ENCODE measurements at places on chromosomes 7 and 10.

DNA sequence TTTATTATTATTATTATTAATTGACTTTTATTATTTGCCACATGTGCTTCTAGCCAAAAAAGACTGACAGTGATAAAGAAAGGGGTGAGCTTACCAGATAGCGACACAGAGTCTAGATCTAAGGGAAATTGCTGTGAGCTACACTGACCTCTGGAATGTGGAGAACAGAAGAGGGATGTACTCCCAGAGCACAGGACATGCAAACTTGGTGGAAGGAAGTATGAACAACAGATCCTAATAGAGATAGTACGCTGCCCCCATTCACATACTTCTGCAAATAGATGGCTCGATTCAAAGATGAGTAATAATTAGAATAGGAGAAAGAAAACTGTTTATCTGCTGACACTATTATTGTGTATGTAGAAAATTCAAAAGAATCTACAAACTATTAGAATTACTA, 109.3 kb upstream of the HPS1 start:
- no peak for DNase-seq

- DNase-seq = no peak
These were observed 144.6 kb upstream of the MKLN1 start for GRCh38 chr7:131183072-131183471.

DNA sequence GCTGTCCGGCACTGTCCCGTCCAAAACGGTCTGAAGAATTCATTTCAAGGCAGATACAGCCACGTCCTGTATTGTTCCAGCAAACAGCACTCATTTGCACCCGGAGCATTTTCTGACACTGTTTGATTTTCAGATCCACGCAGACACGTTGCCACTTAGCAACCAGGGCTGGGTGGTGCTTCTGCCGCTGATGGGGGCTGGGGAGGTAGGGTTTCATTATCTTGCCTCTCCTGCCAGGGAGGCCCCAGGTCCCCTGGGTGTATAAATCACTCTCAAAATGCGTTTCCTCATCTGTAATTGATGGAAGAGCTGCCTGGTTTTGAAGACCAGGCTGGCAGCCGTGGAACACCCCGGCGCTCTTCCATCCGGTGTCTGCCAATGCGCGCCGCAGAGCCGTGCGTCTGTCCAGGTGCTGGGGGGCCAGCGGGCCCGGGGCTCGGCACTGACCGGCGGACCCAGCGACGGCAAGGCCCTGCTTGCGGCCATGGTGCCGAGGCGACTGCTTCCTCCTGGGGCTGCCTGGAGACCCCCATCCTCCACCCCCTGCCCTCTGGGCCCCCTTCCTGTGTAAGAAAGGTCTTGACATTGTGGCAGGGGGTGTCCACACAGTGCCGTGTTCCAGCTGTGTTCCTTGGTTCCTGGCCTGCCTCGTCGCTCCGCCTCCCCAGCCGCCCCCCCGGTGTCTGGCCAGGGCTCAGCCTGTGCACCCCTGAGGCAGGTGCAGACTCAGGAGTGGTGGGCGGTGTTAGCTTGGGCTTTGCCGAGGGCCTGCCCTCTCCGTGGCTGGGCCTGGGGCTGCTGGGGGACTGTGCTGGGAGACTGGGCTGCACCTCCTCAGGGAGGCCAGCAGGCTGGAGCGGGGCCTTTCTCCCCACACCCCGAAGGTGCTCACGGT, 16.6 kb downstream of the ADGRA1 start:
- DNase-seq = no peak

- DNase-seq = no peak
These were observed 24.1 kb upstream of the BHLHA15 start for GRCh38 chr7:98187138-98187502.

- DNase-seq = no peak
These were observed 243.2 kb downstream of the SDK1 start for GRCh38 chr7:3544202-3544601.

DNA sequence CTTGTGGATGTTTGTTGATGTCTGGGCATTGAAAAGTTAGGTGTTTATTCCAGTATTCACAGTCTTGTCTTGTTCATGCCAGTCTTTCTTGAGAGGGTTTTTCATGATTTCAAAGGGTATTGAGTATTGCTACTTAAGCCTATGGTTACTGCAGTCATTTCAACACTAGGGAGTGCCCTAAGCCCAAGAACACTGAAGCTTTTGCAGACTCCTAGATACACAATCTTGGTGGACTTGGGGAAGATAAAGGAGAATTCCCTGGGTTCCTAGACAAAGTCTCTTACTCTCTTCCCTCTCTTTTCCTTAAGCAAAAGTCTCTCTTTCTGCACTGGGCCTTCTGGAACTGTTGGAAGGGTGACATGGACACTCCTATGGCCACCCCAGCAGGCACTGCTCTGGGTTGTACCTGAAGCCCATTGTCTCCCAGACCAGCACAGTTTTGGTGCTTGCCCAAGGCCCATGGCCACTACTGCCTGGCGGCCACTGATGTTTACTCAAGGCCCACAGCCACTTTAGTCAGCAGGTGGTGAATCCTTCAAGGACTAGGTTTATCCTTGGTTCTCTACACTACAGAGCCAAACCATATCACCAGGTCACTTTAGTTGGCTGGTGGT, 24.9 kb downstream of the SAMD9 start:
- no peak for DNase-seq

DNA sequence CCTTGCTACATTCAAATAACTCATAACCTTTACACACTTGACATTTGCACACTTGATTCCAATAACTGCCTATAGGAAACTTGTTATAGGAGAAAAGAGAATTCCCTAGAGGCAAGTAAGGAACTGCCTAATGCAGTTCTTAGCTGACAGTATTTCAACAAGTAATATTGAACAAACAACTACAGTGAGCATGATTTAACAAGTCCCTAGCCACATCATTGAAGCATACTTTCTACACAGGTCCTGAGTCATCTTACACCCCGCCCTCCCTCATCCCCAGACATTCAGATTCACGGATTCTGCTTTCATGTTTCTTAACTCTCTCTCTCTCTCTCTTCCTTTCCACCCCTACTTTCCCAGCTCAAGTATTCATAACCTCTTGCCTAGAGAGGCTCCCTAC, 153.5 kb downstream of the LSM5 start:
- DNase-seq = no peak

DNA sequence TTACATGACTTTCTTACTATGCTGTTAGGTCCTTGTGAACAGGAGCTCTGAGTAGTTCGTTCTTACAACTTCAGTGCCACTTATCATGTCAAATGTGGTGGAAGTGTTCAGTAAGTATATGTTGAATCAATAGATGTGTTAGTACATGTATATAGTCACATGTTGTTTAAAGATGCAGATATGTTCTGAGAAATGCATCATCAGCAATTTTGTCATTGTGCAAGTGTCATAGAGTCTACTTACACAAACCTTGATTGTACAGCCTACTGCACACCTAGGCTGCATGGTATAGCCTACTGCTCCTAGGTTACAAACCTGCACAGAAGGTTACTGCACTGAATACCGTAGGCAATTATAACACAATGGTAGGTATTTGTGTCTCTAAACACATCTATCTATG, 174.8 kb downstream of the GPR37 start:
- no peak for DNase-seq

- DNase-seq = peak; percentile 66
These were observed 29.8 kb upstream of the PURB start for GRCh38 chr7:44914992-44915607.

- DNase-seq = no peak
These were observed 152.8 kb downstream of the SGMS1 start for GRCh38 chr10:50470798-50471582.

GRCh38 chr10:132066186-132066585, 440 bp downstream of the JAKMIP3 start:
- DNase-seq = peak; percentile 78

DNA sequence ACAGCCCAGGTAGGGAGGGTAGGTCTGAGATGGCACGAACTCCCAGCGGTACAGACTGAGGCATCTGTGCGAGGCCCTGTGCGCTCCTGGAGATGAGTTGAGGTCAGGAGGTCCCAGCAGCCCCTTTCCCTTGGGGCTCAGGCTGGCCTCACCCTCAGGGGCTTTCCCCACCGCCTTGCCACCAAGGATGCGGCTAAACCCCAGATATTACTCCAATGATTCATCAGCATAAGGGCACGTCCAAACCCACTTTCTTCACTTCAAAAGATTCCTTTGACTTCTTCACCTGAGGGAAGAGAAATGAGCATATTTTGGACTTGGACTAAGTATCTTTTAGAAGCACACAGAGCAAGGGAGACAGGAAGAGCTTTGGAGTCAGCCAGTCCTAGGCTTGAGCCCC, 20.3 kb downstream of the UROS start:
- no peak for DNase-seq

GRCh38 chr10:31130406-31130805, 98.7 kb upstream of the ZNF438 start:
- no peak for DNase-seq

- DNase-seq = no peak
These were observed 123.4 kb upstream of the NEBL start for GRCh38 chr10:21020545-21020944.

DNA sequence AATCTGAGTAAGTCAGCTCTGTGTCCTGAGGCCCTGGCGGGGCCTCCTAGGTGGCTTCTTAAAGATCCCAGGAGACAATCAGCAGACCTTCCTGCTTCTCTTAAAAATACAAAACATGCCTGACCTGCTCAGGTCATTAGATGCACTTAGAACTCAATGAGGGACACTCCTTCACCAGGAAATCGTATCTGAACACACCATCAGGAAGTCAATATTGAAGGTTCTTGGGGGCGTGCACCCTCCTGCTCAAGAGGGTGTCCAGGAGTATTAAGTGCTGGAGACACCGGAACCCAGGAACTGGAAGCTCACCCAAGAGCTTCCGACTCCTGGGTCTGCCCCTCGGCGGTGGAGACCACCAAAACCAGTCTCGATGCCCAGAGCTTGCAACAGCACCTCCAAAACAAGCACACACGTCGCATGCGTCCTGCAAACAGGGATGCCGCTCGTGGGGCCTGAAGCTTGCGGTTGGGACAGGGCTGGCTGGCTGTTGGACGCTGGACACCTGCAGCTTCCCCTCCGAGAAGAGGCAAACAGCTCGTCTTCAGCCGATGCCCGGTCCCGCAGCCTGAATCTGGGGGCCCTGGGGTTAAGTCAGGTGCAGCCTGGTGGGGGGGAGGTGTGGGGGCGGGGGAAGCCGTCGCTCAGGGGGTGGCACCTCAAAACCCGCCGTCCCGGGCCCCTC, 803 bp downstream of the RAPGEF5 start:
- peak; percentile 79 for DNase-seq

DNA sequence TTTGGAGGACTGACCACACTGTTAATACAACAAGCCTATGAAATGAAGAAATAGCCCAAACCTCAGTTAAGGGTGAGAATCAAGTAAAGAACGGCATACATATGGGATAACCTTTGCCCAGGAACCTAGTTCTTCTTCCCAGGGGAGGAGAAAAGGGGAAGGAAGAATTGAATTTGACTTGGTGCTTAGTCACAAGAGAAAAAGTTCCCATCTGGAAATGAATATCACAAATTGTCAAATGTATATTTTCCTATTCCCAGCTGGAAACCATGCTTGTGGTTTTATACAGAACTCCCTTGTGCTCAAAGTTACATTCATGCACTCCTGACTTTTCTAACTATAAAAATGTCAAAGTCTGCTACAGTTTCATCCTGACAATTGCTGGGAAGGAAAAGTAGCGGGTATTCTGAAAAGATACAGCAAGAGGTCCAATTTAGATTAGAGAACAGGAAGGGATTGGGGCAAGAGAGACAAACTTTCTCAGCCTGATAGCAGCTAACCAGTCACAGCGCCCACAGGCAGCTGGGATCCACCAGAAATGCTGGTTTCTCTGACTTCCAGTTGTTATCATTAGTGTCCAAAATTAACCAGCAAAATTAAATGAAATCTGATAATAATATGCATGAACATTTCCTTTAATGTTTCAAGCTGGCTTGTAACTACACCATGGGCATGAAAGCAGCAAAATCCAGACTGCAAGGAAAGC, 18.6 kb upstream of the GSAP start:
- no peak for DNase-seq

DNA sequence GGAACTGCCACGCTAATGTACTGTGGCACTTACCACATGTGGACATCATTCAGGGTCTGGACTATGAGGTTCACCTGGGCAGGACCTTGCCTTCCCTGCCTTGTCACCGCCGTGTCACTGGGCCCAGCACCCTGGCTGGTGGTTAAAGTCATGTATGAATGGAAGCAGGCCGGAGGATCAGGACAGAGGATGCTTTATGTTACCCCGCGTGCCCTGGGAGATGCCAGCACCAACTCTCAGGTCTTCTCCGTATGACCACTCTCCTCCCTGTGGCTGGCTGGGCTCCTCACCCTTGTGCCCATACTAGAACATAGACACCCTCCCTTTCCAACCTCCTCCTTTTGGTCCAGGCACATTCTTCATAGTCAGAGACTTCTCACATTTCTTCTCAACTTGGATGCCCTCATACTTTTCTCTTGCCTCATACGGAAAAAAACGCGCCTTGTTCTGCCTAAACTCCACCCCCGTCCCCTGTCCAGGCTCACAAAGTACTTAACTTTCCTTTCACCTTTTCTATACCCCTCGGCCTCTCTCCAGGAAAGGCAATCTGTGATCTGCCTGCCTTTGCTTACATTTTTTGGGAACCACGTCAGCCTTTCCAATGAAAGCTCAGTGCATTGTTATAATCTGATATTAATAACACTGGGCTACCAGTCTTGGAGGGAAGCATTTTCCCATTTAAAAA, 240.0 kb downstream of the TEX36 start:
- DNase-seq = no peak

DNA sequence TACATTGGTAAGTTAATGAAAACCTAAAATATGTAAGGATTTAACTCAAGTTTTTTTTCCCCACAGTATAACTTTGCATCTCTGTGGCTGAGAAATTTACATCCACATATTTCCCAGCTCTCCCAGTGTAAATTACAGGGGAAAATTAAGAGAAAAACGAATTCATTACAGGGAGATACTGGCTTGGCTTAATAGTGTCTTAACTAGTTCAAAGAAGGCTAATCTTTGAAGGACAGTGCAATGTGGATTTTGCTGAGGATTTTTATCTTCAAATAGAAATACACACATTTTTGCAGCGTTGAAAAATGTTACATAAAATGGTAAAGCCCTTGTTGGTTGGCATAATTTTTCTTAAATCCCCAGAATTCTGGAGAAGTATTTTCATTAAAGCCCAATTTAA, 1.5 kb downstream of the CBX3 start:
- DNase-seq = no peak

DNA sequence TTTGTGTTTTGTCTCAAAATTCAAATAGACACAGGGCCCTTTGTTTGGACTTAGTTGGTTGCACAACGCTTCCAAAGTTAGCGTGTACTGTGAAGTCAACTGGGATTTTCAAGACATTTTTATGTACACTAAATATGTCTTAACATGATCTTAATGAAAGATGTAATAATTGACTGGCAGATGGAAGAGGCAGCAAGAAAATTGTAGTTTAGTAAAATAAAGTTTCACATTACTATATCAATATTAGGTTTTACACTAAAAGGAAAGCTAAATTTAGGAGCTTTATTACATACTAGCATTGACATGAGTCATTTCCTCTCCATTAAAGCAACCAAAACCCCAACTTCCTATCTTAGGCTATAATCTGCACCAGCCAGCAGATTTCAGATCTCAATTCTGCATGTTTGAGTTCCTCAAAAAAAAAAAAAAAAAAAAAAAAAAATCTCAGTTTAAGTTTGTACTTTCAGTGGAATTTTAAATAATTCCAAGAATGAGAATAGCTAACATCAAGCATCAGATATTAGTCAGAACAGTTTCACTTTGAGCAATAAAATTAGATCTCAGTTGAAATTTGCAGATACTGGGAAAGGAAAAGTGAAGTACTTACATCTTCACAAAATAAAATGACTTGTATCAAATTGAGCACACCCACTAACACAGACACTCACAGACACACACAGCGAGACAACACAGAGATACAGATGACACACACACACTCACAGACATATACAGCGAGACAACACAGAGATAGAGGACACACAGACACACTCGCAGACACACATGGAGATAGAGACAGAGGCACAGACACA, 346.6 kb upstream of the KLF6 start:
- DNase-seq = peak; percentile 76
